GOT3 (cell line): ENCODE measurements at places on chromosomes 5 and 9.
A peak's percentile ranks its signal among the peaks of the same experiment; 100 is the strongest.

- no peak for DNase-seq
Observed at GRCh38 chr5:178895615-178896571, at the start of gene ZFP2. ZFP2 (plus strand) TSS chr5:178895913; CDS start chr5:178931314, 35,401 bp downstream.

GRCh38 chr5:73587923-73588322 is 22.4 kb downstream of the UTP15 start:
- no peak for DNase-seq

DNA sequence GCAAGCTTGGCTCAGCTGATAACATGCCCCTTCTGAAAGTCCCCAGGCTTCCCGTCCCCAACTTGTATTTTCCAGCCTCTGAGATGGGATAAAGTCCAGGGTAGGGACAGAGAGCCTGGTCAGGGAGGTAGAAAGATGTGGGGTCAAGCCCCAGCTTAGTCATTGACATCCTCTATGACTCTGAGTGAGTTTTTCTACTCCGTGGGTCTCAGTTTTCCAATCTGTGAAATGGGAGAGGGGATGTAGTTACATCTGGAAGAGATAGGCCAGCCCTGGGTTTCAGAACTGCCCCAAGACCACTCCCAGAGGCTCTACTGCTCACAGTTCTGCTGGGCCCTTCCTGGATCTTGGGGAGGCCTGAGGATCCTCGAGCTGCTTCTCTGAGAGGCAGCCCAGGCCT is 3.1 kb downstream of the GPRIN1 start:
- no peak for DNase-seq

DNA sequence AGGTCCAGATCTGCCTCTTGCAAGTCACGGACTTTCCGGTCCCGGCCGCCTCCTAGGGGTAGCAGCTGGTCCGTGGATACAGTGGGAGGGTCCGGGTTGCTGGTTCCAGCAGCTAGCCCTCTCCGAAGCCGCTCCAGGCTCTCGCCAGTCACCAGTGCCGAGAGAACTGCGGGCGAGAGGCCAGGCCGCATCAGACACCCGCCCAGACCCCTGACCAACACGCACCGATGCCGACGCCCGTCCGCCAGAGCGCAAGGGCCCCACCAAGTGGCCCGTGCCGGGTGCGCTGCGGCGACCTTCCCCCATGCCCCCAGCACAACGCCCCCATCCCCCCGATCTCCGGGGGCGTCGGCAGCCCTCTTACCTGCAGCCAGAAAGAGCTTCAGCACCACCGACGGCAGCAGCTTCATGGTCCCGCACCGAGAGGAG is 470 bp downstream of the HBEGF start:
- DNase-seq = peak; percentile 55

DNA sequence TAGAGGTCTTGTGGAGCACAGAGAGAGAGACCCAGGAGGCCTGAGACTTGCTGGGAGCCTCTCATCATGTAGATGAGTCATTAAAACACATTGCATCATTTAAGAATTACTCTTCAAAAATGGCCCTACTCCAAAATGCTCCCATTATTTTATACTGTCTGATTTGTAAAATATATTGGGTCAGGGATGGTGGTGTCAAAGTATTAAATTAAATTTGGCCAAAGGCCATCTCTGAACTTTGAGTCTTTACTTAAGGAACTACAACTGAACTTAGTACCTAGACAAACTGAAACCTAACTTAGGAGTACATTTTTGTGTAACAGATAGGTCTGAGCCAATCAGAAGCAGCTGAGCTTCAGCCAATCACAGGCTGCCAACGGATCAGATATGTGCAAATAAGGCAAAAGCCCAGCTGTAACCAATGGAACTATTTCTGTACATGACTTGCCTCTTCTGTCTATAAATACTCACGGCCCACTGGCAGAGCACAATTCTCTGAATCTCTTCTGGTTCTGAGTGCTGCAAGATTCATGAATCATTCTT is 657.2 kb downstream of the TLE1 start:
- no peak for DNase-seq

- peak; percentile 24 for DNase-seq
Observed at GRCh38 chr9:129486756-129487657, 133.9 kb downstream of the C9orf50 start.

DNA sequence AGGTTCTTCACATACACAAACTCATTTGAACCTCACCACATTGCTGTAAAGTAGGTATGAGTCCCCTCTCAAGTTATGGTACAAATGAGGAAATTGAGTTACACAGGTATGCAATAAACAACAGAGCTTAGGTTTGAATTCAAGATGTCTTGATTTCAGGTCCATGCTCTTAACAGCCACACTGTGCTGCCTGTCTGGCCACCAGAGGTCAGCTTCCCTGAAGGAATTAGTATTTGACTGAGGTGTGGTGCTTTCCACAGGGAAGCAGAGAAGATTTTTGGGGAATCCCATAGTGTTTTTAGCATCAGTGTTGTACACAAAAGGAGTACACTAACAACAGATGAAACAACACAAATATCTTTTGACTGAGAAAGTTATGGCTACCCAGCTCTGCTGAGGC is 94.4 kb upstream of the ITGA1 start:
- no peak for DNase-seq

DNA sequence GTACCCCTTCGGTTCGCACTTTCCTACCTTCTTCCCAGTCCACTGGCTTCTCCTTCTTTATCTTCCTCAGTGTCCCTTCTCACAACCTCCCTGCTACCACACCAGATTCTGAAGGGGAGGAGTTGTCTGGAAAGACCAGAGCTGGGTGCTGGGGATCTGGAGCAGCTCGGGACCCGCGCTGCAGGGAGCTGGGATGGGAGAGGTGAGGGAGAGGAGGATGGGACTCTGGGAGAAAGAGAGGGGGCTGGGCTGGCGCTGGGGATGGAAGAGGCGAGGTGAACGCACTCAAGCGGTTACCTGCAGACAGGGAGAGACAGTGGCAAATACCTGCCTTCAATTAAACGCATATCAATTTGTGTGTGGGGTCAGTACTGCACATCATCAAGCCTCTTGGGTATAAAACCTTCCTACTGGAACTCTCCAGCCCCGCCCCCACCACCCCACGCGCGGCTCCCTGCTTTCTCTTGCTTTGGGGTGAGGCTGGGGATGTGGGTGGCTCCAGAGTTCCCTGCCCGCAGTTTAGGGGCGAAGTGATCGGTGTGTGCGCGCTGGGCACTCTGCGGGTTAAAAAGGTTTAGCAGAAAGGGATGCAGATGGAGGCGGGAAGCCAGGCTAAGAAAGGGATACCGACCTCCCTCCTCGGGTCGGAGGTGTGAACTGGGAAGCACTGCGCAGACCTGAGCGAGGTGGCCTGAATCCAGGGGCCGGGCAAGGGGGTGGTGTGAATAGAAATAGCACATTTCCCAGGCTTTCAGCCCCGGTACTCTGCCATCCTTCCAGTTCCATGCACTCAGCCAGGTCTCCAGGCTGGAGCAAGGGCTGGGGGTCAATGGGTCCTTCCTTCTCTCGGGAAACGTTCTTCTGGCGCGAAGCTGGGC is 977 bp upstream of the PAM start:
- no peak for DNase-seq

DNA sequence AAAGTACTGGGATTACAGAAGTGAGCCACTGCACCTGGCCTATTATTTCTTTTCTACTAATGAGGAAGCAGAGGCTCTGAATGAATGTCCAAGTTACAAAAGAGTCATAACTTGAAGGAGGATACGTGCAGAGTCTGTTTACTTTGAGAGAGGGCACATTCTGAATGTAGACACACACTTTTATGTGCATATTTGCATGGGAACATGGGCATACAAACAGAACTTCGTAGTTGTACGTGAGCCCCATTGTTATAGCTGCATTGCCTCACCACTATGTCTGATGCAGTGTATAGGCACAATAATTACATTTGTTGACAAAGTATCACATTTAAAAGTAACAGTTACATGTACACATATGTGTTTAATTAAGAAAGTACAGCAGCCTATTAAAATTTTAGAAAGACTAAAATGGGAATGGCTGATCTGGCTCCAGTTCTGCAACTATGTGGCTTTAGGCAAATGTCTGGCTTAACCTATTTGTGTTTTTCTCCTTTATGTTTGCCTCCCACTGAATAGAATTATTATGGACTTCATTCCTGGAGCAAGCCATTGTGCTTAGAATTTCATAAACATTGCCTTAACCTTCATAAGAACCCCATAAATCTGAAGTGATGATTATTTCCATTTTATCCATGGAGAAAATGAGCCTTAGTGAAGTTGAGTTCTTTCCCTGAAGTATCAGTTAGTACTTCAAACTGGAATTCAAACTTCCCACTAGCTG is 3.0 kb upstream of the DPYSL3 start:
- no peak for DNase-seq

DNA sequence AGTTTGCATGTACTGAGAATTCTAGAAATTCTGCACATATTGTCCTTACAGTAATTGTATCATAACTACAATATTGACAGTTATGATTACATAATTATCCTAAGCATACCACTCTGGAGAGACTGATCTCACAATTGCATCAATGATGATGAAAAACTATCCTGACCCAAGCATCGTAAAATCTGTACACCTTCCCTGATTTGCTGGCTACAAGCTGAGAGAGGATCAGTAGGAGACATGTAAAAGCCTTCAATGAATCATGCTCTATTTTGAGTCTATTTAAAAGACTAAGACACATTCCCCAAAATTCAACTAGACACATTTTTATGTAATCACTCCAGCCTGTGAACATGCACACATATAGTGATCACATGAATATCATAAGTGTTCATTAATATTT is 1833.8 kb downstream of the EFNA5 start:
- no peak for DNase-seq

DNA sequence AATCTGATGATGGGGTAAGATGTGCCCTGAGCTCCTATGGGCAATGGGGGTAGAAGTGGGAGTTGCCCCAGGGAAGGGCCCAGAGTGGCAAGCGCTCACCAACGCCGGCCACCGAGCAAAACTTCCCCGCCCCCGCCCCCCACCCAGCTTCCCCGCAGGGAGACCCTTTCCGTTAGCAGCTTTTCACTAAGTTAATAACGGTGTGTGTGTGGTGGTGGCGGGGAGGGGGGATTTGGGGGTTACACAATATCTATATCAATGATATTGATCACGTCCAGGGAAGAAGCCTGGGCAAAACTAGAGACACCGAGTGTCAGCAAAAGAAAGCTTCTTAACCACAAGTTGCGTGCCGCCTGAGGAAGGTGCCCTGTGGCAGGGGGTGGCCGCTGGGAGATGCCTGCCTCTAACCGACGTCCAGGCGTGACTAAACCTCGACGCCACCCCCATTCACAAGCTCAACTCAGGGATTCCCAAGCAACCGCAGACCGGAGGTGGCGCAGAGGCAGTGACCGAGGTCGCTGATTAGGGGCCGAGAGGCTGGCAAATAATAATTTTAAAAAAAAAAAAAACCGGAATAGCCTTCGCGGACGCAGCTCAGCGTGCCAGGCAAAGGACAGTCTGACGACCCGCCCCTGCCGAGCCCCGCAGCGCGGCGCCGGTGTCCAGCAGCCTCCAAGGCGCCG is 222.6 kb downstream of the MEF2C start:
- DNase-seq = no peak

DNA sequence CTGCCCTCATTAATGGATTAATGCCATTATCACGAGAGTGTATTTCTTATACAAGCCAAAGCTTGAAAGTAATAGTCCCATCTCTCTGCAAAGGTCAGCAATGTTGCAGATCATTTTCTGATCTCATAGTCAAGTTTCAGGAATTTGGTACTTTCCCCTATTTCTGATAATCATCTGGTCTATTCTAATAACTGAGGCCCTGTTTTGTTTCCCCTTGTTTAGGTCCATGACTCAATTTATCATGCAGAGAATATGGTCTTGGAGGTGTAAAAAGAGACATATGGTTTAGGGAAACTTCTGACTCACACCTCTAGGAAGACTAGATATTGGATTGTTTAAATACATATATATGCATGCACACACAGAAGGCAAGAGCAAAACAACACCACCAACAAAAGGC is 339.3 kb upstream of the NUDT12 start:
- DNase-seq = no peak

- no peak for DNase-seq
Observed at GRCh38 chr5:39772307-39772706, 347.5 kb upstream of the DAB2 start.

- no peak for DNase-seq
Observed at GRCh38 chr9:10265153-10265631, 347.6 kb downstream of the PTPRD start.

DNA sequence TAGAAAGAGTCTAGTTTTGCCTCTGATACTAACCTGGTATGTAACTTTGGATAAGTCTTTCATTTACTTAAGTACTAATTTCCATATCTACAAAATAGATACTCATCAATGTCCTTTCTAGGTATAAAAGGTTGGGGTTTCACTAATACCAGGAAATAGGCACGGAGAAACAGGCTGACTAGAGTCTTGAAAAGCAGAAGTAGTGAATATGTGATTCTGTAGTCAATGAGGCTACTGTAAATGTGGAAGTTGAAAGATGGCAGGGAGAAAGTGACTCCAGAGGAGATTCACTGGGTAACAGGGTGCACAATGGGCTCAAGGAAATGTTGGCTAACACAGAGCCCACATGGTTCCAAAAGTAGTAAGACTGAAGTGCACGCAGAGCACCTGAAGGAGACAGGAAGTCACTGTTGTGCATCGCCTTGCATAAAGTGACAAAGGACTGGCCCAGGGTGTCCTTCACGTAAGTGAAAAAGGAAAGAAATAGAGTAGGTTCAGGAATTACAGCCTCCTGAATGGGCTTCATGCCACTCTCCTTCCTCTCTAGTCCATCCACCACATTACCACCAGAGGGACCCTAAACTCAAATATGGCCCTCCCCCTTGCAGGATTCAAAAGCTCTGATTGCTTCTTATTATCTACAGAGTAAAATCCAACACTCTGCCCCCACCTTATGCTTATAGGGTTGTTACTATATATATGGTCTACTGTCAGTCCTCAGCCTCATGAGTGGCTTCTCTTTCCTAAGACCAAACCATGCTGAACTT is 288.0 kb upstream of the SMARCA2 start:
- DNase-seq = no peak

DNA sequence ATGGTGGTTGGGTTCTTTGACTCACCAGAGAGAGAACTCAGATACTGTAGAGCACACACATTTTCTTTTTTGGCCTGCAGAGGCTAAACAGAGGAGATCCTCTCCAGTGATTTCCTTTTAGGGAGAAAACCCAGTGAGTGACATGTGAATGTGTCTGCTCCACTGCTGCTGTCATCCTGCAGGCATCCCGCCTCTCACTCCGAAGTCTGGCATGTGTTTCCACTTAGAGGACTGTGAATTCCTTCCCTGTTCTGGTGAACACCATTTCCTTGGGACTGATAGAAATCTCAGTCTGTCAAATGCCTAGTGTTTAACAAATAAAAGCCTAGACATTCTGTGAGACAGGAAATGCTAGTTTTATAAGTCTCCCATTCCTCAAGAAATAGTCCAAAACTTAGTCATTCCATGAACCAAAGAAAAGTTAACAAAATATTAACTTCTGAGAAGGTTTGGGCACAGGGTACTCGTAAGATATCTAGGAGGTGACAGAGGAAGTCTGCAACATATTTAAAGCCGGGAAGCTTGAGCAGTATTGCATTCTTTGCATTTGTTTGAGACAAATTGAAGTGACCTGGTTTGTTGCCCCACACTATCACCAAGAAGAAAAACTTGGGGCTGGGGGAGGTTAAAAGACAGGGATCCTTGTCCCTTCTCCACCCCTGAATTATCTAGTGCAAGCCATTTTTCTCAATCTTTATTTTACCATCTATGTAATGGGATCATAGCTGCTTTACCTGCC is 74.9 kb upstream of the NIPAL4 start:
- peak; percentile 31 for DNase-seq

- DNase-seq = peak; percentile 14
Observed at GRCh38 chr5:109865637-109866036, 175.9 kb downstream of the MAN2A1 start.
